ENCODE measurements at places on chromosomes 11 and 22.

DNA sequence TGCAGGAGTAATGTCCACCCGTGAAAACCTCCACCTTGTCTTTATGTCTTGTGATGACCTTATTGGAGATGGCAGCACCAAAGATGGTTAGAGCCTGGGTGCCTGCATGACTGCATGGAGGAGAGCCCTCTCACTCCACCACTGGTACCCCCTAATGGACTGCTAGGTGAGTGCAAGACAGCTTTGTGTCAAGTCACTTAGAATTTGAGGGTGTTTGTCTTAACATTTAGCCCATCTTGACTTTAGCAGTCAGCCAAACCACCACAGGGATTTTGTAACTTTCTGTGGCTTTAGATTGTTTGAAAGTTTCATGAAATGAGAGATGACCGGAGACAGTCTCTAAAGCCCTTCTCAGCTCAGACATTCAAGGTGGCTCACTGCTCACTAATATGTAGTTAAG lies 232.9 kb upstream of the NCAM1 start:
- DNase-seq = no peak

GRCh38 chr11:96538622-96539021 lies 148.8 kb downstream of the JRKL start:
- DNase-seq = no peak

DNA sequence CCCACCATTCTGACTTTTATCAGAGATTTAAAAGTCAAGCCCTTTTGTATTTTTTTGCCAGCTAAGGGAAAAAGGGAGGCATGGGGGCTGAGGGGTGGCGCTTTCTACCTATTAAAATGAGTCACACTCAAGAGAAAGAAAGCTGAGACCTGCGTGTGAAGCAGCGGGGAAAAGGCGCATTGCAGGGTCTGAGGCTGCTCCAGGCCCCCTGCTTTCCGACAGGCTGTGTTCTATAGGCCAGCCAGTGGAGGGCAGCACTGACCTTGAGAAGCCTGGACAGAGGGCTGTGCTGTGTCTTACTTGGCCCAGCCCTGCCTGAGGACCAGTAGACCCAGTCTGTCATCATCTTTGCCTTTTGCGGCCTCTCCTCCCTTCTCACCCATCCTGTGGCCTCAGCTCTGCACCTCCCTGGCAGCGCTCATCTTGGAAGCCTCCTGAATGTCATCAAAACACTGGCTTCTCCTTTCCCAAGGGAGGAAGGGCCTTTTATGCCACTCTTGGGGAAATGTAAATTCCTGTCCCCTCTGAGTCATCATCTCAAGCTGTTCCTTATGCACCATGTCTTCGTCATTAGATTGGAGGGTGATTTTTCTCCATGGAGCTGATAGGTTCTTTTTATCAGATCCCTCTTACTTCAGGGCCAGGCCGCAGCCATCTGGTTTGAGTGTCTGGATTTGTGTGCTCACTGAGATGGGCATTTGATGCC lies 12.6 kb upstream of the MAPK8IP1 start:
- peak; percentile 79 for DNase-seq

DNA sequence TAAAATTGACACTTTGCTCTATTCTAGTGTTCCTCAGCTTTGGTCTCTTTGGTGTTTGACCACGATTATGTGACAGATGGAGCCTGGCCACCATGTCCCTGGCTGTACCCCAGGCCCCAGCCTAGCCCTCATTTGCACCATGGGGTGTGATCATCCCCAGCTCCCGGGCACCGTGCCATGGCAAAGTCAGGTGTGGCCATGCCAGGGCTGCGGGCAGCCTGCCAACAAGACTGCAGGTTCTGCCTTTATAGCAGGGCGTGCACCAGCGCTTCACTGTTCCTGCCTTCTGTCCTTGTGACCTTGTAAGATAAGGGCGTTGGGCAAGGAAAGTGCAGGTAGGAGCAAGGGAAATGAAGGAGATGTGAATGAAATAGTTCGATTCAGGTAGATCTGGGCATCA lies 22.4 kb upstream of the APOBEC3A start:
- DNase-seq = no peak

DNA sequence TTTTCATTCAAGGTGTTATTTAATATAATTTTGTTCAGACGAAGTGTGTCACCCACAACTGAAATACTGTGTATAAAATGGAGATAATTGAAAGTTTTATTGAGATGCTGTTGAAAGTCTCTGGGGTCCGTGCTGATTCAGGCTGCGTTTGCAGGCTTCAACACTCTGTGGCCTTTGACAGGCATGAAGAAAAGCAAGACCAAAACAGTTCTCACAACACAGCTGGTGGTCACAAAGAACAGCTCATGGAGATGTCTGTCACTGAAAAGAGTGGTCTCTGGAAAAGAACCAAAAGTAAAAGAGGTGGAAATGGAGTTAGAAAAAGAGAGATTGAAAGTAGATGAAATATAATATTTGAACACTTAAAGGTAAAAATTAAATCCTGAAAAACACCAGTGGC lies 9.8 kb upstream of the MPPED2 start:
- no peak for DNase-seq

GRCh38 chr22:32809786-32810554 lies 8.5 kb downstream of the TIMP3 start:
- peak; percentile 96 for DNase-seq

DNA sequence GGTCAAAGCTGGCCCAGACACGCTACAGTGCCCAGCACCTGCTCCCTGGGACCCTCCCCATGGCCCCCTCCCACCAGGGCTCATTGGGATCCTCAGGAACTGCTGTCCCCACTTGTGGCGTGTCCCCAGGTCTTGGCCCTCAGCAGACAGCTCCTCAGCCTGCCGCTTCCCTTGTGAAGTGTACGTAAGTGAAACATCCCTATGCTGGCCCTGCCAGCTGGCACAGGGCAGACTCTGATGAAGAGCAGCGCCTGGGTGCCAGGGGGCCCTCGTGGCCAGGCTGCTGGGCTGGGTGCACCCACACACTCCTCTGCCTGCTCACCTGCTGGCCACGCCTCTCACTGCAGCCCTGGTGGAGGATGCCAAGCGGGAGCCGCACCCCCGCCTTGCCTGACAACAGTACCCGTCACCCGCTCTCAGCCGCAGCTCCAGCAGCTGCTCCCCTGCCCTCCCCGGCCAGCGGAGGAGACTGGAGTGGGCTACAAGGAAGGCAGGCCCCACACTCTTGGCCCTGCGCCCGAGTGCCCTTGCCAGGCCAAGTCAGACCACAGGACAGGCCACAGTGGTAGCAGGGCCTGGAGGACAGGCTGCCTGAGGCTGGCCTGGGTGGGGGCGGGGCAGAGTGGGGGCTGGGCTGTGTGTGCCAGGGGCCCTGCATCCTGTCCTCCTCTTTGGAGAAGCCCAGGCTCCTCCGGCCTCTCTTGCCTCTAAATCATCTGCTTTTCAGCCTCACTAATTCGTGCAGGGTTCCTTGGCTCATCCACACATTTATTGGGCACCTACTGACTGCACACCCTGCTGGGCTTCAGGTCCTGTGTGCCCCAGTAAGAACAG lies 39.5 kb downstream of the IGF2 start:
- no peak for DNase-seq

- no peak for DNase-seq
These were observed 32.3 kb downstream of the ADAMTS15 start for GRCh38 chr11:130480711-130481140.

DNA sequence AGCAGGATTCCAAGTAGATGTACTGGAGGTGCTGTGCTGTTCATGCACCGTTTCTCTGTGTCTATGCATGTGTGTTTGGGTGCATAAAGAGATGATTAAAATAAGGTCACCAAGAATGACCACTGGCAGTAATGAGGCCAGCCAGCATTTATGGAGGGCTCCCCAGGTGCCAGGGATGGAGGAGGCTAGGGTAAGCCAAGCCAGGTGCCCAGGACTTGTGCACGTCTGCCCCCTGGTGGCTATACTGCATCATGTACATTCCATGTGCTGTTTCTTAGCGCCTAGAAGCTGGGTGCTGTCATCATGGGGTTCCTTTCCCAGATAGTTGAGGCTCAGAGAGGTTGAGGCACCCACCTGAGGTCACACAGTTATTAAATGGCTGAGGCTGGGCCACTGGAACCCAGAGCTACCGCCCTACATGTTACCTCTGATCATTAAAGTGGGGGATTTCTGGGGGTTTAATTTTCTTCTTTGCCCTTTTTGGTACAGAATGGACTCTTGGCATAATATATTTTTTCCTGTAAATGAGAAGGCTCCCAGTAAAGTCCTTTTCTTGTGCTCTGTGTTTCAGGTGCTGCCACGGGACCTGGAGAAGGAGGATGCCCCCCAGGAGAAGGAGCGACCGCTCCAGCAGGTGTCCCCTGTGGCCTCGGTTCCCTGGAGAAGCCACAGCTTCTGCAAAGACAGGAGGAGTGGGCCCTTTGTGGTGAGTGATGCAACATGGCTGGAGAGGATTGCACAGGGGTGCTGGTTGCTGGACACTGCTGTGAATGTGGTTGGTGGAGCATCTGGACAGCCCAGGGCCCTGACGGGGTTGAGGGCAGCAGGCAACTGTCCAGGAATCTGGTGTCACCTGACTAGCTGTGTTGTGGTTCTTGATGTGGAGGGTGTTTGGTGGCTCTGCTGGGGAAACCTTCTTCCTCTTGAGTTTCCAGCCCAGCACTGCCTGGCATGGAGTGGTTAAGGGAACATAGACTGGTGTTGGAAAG lies 96.4 kb downstream of the KIAA1671 start:
- peak; percentile 73 for DNase-seq

DNA sequence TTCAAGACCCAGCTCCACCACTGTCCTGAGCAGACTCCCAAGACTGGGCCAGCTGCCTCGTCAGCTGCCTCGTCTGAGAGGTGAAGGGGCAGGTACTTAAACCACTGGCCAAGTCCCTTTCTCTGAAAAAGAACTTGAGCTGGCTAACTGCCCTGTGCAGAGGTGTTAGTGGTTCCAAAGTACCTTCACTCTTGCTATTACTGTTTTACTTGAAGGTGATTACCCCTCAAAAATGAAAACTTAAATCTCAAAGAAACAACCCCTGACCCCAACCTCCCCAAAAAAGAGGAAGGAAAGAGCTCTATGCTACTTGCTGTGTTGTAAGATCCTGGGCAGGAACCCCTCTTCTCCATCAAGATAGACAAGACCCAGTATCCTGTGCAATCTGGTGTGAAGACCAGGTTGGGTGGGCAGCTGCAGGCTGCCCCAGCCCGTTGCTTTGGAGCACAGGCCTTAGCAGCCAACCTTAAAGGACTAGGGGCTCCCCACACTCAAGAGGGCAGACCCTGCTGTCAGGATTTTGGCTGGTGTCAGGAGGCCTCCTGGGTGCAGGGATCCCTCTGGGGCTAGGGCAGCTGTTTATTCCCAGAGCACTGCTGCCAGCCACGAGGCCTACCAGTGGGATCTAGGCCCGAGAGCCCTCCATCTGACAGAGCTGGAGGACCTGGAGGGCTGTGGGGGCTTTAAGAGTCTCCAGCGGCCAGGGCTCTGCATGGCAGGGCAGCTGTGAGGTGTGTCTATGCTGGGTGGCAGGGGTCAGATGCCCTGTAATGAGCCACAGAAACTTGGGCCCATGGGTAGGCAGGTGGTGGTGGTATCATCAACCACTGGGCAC lies 13.0 kb downstream of the GUCD1 start:
- DNase-seq = no peak

DNA sequence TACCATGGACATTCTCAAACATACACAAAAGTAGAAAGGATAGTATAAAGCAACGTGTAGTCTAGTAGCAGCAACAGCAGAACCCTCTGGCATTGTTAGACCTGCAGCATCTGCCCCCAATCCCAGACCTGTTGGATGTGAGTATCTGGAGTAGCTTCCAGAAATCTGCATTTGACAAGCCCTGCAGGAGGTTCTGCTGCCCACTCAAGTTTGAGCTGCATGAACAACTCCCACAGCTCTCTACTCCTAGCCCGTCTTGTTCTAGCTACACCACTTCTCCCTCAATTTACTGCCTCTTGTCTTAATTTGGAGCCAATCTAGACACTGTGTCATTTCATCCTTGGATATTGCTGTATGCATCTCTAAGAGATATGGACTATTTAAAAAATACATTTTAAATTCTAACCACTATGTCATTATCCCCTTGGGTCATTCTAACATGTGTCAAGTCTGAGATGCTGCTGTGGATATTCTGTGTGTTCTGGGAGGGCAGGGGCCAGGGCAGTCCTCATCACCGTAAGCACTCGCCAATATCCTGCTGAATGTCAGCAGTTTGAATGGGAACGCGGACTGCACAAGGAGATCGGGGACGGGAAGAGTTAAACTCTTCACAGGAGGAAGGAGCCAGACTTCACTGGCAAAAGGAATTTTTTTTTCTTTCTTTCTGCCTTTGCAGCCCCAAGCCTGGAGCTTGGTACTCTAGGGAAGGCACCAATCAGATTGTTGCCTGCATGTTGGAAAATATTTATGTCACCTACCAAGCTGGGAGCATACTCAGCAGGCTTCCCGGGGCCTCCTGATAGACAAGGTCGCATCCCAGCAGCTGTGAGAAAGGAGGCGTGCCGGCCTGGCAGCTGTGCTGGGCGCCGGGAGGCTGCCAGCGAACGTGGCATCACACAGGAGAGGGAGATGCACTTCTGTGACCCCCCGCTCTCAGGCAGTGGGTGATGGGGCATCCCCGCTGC lies 429.0 kb downstream of the MIAT start:
- no peak for DNase-seq

GRCh38 chr22:25111579-25112517 lies 87.8 kb upstream of the CRYBB3 start:
- DNase-seq = peak; percentile 36

DNA sequence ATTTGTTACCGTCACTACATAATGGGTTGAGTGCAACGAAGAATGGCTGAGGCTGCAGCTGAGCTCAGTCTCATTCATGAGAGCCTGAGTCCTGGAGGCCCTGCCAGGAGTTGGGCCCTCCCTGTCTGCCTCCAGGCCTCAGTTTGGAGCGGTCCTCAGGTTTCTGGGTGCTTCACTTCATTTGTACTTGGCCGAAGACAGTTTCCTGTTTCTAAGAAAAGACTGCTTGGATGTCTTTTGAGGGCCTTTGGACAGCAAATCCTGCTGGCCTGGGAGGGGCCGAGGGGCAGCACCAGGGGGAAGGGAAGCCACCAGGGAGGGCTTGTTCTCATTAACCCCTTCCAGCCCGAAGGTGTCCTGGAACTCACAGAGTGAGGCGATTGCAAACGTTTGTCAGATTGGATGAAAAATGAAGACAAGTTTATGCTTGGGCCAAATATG lies 163.1 kb downstream of the ETS1 start:
- no peak for DNase-seq

GRCh38 chr11:62122076-62122475 lies 1.7 kb upstream of the INCENP start:
- no peak for DNase-seq

- no peak for DNase-seq
These were observed 62.5 kb downstream of the TIMP3 start for GRCh38 chr22:32864041-32864440.

DNA sequence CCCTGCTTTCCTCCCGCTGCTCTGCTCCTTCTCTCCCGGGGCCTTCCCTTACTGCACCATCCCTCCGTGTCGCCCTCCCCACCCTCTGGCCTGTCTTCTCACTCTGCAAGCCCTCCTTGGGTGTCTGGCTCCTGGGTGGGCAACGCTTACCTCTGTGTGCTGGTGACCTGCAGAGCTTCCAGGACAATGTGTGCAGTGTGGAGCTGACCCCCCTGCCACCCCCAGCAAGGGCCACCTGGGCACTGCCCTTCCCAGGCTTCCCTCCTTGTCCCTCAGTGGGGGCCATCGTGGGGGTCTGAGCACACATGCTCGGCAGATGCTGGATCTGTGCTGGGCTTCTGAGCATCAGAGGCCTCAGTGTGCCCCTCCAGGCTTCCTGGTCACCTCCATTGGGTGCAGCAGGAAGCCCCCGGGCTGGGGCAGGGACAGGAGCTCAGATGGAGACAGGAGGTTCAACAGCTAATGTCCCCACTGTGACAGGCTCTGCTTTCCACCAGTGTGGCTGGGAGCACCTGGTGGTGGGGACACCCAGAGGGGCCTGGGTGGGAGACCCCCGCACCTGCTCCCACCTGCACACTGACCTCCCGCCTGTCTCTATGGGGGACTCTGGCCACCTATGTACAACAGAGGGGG lies 7.8 kb upstream of the BRSK2 start:
- no peak for DNase-seq

GRCh38 chr11:19594326-19594725 lies 118.3 kb upstream of the NAV2 start:
- no peak for DNase-seq

Data from WERI-Rb-1 (cell line).